ENCODE measurements at places on chromosomes 3 and 15.

DNA sequence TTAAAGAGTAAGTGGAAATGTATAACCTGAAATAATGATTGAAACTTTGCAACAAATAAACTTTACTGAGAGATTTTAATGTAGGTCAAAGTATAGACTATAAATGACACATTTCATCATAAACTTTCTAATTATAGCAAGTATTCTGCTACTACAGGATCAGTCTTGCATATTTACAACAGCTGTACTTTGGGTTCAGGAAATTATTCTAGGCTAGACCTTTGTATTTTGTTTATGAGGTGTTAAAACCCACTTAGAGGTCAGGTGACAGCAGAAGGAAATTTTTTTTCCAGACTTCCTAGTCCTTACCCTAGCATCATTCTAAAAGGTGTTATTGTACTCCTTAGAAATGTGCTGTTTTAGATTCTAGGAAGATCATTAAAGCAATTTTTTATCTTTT lies 2.3 kb downstream of the RNF7 start:
- DNase-seq = no peak

DNA sequence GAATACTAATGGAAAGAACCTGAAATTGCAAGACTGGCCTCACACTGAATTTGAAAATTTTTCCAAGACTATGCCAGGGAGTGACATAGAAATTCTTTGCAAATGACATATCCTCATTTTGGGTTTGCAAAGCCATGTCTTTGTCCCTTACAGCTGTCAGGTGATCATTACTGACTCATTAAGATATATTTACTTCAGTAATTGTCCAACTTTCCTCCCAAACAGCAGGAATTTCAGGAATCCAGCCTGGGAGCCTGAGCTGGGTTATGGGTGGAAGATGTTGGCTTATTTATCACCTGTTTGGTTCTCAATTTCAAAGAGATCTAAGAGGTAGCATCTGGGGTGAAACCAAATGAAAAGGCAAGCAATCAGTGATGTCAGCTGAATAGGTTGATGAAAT lies 111.6 kb upstream of the ACP3 start:
- no peak for DNase-seq

- DNase-seq = no peak
These were observed 1.4 kb downstream of the CIDEC start for GRCh38 chr3:9878700-9879099.

- DNase-seq = peak; percentile 49
These were observed 3.2 kb downstream of the ZDHHC19 start for GRCh38 chr3:196207833-196208607.

GRCh38 chr3:142929109-142929508 lies 34.4 kb downstream of the PAQR9 start:
- no peak for DNase-seq

DNA sequence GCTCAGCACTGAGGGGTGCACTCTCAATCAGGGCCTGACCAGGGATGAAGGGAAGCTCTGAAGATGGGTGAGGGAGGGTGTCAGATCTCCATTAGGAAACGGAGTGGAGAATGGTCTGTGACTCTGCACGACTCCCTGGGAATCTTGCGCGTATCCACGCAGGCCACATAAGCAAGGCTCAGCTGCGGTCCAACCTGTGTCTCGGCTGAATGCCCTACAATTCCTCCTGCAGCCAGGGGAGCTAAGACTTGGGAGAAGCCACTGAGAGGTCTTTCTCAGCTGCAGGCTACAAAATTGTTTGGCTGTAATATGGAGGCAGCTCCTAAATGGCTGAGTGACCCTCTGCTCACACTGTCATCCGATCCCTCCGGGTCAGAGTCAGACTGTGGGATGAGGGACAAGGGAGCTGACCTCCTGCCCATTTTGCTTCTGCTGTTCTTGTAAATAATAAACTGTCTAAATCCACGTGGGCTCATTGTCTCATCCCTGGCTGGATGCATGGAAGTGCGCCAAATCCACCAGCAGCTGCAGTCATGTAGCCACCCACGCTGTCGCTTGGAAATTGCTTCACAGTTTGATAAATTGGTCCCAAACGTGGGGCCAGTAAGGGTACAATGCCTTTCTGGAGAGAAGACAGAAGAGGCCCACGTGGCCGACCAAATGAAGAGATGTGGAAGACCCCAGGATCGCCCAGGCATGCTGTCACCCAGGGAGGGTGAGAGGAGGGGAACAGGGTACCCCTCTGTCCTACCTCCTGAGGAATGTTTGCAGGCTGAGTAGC lies 30.5 kb downstream of the ALS2CL start:
- DNase-seq = no peak

DNA sequence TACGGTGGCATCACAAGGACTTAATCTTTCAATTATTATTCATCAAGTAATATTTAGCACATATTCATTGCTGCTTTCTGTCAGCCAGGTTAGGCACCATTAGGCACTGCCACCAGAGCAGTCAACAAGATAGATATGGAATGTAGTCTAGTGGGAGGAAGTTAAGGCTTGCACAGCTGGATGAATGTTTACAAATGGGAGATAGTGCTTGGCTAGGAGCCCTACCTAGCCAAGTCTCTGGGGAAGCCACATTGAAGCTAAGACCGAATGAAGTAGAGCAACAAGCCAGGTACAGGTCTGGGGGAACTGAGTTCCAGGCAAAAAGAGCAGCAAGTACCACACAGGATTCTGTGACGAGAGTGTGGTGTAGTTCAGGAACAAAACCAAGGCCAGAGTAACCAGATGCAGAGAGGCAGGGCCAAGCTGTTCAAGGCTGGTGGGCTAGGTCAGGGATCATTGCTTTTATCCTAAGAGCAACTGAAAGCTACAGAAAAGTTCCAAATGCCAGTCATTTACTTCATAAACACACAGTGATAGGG lies 33.4 kb upstream of the SCAANT1 start:
- no peak for DNase-seq

DNA sequence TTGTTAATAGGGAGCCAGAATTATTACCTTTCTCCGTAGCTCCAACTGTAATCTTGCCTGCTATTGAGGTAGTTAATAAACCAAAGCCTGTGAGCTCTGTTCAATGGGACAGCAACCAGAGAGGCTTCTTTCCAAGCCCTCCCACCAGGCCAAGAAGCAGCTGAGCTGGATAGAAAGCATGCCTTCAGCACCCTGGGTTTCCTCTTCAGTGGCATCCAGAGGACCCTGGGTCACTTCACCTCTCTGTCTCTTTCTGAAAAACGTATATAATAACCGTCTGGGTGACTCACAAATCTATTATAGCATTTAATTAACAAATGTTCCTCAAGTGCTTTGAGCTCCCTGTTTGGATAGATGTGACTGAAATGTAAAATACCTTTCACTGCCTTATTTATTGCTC lies 420.0 kb downstream of the LPP start:
- no peak for DNase-seq

- DNase-seq = no peak
These were observed 243.3 kb downstream of the FAM43A start for GRCh38 chr3:194928831-194929577.

DNA sequence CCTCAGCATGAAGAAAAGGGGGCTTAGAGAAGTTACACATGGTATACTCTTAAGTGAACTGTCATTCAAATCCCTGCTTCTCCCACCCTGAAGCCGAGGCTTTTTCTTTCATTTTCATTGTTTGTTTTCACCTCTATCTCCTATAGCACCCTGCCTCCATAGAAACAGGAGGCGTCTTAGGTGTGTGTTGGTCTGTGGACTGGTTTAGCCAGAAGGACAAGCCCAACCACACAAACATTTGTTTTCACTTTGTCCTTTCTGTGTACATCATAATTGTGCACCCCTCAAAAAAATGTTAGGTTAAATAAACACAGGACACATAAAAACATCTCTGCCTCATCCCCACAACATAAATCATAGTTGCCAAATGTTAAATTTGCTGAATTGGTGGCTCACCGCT lies 73.3 kb upstream of the UBE2E2 start:
- no peak for DNase-seq

DNA sequence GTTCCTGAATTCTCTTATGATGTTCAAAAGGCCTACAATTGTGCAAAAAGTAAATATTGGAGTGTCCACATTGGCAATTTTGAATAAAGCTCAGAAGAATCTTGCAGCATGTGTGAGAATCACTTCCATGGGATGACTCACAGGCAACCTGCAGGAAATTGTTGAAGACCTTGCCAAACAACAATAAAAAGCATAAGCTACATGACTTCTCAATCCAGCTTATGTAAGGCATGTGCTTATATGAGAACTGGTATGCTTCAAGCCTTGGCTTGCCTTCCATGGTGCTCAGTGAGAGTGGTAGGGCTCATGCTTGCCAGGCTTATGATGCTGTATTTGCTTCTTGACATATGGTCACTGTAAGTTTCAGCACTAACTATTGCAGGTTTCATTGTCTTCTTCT lies 18.4 kb upstream of the BCHE start:
- no peak for DNase-seq

- DNase-seq = no peak
These were observed 75.4 kb downstream of the PLCL2 start for GRCh38 chr3:16960125-16960524.

- no peak for DNase-seq
These were observed 81.3 kb upstream of the ABI3BP start for GRCh38 chr3:101074518-101074917.

DNA sequence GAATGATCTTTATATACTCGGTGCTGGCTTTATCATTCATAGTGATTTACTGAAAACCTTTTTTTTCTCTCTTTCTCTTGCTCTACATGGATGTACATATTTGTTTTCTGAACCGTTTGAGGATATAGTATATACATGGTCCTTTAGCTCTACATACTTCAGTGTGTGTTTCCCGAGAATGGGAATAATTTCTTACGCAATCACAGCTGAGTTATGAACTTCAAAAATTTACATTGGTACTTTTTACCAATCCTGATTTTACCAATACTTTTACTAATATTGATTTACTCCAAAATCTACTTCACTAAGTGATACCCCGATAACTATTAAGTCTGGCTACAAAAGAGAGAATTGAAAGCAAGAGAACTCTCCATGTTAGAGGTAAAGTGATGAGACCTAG lies 294.3 kb upstream of the ICE2 start:
- no peak for DNase-seq

- DNase-seq = no peak
These were observed 82.1 kb upstream of the DCLK3 start for GRCh38 chr3:36846406-36846805.
